ENCODE measurements at places on chromosomes 5 and 9. TPM values are rescaled to one million over a fixed set of nuclear protein-coding genes. Genes with fewer than 3 reads are reported as not detected.

GRCh38 chr9:137757139-137757538 lies 120.4 kb upstream of the CACNA1B start:
- DNase-seq: no peak
- no peaks in the 10 kb centered on the region for H3K27me3 ChIP-seq
- H3K27ac ChIP-seq: no peak overlapping the region
- no peaks in the 10 kb centered on the region for H3K4me1 ChIP-seq
- H3K4me3 ChIP-seq: no peak overlapping the region

- H3K4me1 ChIP-seq: no peaks in the 10 kb centered on the region
- no peak overlapping the region for H3K27ac ChIP-seq
- no peaks in the 10 kb centered on the region for H3K27me3 ChIP-seq
- DNase-seq: no peak
- H3K4me3 ChIP-seq: no peak overlapping the region
- H3K36me3 ChIP-seq: no peaks in the 10 kb centered on the region
Observed at GRCh38 chr9:86721843-86722705, 225.2 kb downstream of the GAS1 start.

DNA sequence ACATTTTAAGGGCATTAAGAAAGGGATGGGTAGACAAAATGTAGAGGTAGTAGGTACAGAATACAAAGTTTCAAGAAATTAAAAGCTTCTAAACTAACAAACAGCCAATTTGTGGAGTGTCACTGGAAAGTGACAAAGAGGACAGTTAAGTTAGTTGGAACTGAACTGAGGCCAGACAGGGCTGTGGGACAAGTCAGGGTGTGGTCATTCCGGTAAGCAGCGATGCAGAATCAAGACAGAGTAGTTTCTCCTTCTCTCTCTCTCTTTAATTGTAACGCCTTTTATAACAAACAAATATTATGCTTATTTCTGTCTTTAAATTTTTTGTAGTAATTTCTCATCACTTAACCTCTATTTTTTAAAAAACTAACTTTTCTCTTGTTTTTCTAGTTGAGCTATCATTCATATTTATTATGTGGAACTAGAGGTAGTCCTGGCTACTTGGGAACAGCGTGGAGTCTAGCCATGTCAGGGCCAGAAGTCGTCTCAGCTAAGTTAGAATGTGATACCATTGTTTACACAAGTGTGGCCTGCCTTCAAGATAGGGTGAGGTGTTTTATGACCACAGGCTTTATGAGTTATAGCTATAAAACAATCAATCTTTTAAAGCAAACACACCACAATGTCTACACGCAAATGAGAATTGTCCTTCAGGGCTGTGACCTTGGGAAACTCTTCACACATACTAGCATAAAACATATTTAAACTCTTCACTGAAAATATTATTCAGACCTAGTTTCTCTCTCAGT lies 115.3 kb upstream of the CDKN2B start:
- H3K4me3 ChIP-seq: no peak overlapping the region
- no peaks in the 10 kb centered on the region for H3K36me3 ChIP-seq
- H3K27ac ChIP-seq: no peak overlapping the region
- no peaks in the 10 kb centered on the region for H3K27me3 ChIP-seq
- no peak for DNase-seq

DNA sequence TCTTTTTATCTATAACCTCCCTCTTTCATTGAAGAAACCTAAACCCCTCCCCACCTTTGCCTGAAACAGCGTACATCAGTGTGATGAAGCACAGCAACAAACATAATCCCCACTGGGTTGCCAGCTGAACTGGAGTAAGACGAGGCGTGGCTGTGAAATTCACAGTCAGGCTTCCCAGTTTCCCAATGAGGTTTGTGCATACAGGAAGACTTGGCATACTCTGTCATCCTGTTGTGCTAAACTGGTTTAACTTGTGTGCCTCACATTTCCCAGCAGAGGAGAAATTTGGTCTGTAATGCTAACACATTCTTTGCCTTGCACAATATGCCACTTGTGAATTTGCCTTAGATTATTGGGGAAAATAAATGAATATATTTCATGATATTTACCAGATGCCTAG lies 121.5 kb downstream of the SV2C start:
- H3K27ac ChIP-seq: no peak overlapping the region
- H3K36me3 ChIP-seq: no peaks in the 10 kb centered on the region
- H3K4me1 ChIP-seq: no peaks in the 10 kb centered on the region
- H3K4me3 ChIP-seq: no peak overlapping the region
- DNase-seq: no peak

- H3K4me3 ChIP-seq: no peak overlapping the region
- no peak overlapping the region for H3K27ac ChIP-seq
- H3K36me3 ChIP-seq: peaks cover 44% of the 10 kb centered on the region
- no peak for DNase-seq
Observed at GRCh38 chr9:109037946-109038715, 24.8 kb upstream of the CTNNAL1 start.

DNA sequence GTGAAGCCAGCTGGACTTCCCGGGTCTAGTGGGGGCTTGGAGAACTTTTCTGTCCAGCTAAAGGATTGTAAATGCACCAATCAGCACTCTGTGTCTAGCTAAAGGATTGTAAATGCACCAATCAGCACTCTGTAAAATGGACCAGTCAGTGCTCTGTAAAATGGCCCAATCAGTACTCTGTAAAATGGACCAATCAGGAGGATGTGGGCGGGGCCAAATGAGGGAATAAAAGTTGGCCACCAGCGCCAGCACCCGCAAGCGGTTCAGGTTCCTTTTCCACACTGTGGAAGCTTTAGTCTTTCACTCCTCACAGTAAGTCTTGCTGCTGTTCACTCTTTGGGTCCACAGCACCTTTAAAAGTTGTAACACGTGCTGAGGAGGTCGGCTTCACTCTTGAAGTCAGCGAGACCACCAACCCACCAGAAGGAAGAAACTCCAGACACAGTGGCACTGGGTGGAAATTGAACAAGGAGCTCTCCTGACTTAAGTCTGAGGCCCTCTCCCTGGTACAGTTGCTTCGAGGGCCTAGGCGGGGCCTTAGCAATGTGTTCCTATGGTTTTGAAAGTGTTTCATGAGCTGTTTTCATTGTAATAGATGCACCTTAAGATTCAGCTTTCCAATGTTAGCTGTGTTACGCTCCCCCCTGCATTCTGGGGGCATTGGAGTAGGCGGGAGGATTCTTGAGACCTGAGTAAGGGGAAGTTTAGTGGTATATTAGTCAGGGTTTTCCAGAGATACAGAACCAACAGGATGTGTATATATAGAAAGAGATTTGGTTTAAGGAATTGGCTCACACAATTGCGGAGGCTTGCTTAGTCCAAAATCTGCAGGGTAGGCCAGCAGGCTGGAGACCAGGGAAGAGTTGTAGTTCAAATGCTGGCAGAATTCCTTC lies 21.5 kb upstream of the MYO10 start:
- no peak for DNase-seq
- no peaks in the 10 kb centered on the region for H3K27me3 ChIP-seq
- H3K4me1 ChIP-seq: no peaks in the 10 kb centered on the region

DNA sequence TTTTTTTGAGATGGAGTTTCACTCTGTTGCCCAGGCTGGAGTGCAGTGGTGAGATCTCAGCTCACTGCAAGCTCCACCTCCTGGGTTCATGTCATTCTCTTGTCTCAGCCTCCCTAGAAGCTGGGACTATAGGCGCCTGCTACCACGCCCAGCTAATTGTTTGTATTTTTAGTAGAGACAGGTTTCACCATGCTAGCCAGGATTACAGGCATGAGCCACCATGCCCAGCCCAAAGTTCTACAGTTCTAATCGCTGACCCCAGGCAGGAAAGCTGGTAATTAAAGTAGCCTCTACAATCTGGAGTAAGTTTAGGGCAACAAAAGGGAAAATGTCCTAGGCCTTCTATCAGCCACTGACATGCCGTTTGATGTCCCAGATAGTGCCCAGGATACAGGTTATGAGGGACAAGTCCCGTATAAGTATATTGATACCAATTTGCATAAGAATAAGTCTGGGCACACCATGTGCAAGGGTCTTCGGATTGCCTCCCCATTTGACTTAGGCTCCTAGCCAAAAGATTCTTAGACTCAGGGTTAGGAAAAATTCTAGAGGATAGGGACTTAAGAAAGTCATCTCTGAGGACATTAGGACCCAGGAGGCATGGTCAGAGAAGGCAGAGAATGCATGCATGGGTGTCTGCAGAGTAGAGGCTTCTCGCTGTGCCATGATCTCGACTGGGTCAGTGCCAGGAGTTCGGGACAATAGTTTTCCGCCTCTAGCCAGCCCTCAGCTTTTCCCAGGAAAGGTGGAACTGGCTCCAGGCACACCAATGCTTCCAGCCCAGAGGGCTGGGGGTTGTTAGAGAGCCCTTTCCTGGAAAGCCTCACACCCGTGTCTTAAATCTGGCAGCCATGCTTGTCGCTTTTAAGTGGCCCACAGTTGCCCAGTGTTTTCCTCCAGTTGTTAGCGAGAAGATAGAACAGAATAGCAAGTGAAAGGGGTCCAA lies 1111.1 kb downstream of the TAF11L14 start:
- H3K4me3 ChIP-seq: peak overlapping the region; percentile 98
- peak; percentile 31 for DNase-seq
- H3K27me3 ChIP-seq: no peaks in the 10 kb centered on the region
- peak overlapping the region; percentile 79 for H3K27ac ChIP-seq
- no peaks in the 10 kb centered on the region for H3K36me3 ChIP-seq

GRCh38 chr9:128192601-128193371 lies 1.4 kb upstream of the CIZ1 start:
- H3K27me3 ChIP-seq: no peaks in the 10 kb centered on the region
- DNase-seq: peak; percentile 35
- H3K27ac ChIP-seq: no peak overlapping the region

DNA sequence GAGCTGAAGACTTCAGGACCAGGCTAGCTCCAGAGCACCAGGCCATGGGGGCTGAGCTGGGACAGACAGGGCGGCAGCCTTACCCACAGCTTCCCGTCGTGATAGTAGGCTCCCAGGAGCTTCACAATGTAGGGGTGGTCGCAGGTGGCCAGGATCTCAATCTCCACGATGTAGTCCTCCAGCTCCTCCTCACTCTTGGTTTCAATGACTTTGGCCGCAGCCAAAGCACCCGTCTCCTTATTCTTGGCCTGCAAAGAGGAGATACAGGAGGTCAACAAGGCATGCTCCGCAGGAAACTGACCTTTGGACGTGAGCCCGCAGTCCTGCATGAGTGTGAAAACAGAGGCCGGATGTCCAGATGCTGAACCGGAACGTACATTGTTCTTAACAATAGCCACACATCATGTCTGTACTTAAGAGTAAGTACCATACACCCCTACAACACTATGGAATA lies 31.5 kb downstream of the STK10 start:
- no peaks in the 10 kb centered on the region for H3K27me3 ChIP-seq
- peaks cover 52% of the 10 kb centered on the region for H3K36me3 ChIP-seq
- no peak overlapping the region for H3K4me3 ChIP-seq
- H3K27ac ChIP-seq: no peak overlapping the region
- H3K4me1 ChIP-seq: peaks cover 39% of the 10 kb centered on the region

GRCh38 chr9:105127863-105128220 lies 116.6 kb upstream of the SLC44A1 start:
- peak; percentile 89 for DNase-seq
- H3K36me3 ChIP-seq: no peaks in the 10 kb centered on the region
- no peak overlapping the region for H3K27ac ChIP-seq

DNA sequence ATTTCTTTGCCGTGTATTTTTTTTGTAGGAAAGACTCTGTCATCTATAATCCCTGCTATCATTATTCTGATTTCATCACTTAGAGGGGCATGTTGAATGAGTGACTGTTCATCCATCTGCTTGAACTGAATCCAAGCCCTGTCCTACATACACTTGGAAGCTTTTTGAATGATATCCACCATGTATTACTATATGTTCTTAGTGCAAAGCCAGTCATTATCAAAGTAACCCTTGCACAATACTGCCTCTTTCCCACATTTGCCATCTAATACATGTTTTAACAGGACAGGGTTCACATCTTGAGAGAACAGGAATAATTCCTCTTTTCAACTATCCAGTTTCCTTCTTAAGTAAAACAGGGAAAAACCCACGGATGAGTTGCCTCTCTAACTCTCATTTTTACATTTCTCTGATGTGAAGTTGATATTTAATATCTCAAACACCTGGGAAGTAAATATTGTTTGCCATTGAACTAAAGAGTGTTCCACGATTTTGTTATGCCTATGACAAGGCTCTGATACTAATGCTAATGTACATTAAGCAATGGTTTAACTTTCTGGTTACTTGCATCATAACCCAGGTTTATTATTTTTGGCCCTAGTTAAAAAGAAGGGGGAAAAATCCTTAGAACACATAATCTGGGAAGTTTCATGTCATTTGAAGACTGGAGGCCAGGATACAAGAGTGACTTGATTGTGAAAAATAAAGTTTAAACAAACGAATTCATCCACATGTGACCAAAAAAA lies 103.7 kb upstream of the TARS1 start:
- H3K4me1 ChIP-seq: no peaks in the 10 kb centered on the region
- H3K4me3 ChIP-seq: no peak overlapping the region
- H3K27me3 ChIP-seq: no peaks in the 10 kb centered on the region
- DNase-seq: no peak
- H3K36me3 ChIP-seq: no peaks in the 10 kb centered on the region
- H3K27ac ChIP-seq: no peak overlapping the region

DNA sequence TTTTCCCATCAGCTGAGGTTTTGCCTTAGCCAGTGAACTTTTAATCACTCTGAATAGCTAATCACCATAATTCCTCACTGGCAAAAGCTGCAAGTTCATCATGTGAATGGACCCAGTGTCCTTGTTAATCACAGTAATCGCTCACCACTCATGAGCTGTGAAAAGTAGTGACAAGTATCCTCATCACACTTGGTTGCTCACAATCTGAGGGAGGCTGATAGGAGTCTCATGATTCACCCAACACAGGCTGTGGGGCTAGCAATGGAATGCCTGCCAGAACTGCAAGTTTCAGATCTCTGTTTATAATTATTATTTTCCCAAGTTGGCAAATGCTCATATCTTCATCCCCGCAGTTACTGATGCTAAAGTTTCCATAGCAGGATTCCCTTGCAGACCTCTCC lies 467.2 kb downstream of the KIF4B start:
- no peak overlapping the region for H3K4me3 ChIP-seq
- DNase-seq: no peak
- H3K36me3 ChIP-seq: no peaks in the 10 kb centered on the region
- no peak overlapping the region for H3K27ac ChIP-seq
- no peaks in the 10 kb centered on the region for H3K27me3 ChIP-seq

DNA sequence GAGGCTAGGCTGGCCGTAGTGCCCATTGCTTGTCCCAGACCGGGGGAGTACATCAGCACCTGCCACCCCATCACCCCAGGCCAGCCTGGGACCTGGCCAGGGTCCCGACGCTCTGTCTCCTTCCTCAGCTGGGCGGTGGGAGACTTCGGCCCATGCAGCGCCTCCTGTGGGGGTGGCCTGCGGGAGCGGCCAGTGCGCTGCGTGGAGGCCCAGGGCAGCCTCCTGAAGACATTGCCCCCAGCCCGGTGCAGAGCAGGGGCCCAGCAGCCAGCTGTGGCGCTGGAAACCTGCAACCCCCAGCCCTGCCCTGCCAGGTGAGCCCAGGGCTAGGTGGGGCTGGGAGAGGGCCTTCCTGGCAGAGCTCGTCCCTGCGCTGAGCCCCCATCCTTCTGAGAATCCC lies 16.5 kb upstream of the CACFD1 start:
- no peaks in the 10 kb centered on the region for H3K4me1 ChIP-seq
- H3K36me3 ChIP-seq: no peaks in the 10 kb centered on the region
- no peaks in the 10 kb centered on the region for H3K27me3 ChIP-seq
- H3K27ac ChIP-seq: no peak overlapping the region

- no peak for DNase-seq
- no peak overlapping the region for H3K4me3 ChIP-seq
- H3K36me3 ChIP-seq: no peaks in the 10 kb centered on the region
- H3K27ac ChIP-seq: no peak overlapping the region
- no peaks in the 10 kb centered on the region for H3K4me1 ChIP-seq
- H3K27me3 ChIP-seq: no peaks in the 10 kb centered on the region
Observed at GRCh38 chr5:148860599-148860998, 34.2 kb downstream of the ADRB2 start.

TXNDC8 gene
- not detected for total RNA-seq

PLAC8L1 gene
- 1.5 TPM for total RNA-seq

ADCY2 gene
- total RNA-seq: not detected

ABO gene
- 3.3 TPM for total RNA-seq

NEUROG1 gene
- total RNA-seq: not detected
